Spleen (tissue), 13 donors: ENCODE measurements at places on chromosomes 4 and X. TPM values are rescaled to one million over a fixed set of nuclear protein-coding genes. Genes with fewer than 3 reads are reported as not detected.

Gene TBC1D8B
- 5.3 TPM for total RNA-seq

Gene DRP2
- 0.09 TPM for total RNA-seq

Gene PLK4
- total RNA-seq, result 6.3 TPM

Gene ADAM29
- not detected for total RNA-seq

Gene FGFBP2
- total RNA-seq, result 1.9 TPM

Gene CPE
- total RNA-seq, result 9.6 TPM

Gene HTT
- 90.5 TPM for total RNA-seq

Gene HSFX4
- not detected for total RNA-seq

Gene ENPP6
- 0.79 TPM for total RNA-seq

Gene OTUD6A
- total RNA-seq, result not detected

Gene SHOX
- total RNA-seq, result not detected
